ENCODE measurements at places on chromosomes 16 and 17. TPM values are rescaled to one million over a fixed set of nuclear protein-coding genes. Genes with fewer than 3 reads are reported as not detected.

The RABEP2 gene
- total RNA-seq: 40.2 TPM

DNA sequence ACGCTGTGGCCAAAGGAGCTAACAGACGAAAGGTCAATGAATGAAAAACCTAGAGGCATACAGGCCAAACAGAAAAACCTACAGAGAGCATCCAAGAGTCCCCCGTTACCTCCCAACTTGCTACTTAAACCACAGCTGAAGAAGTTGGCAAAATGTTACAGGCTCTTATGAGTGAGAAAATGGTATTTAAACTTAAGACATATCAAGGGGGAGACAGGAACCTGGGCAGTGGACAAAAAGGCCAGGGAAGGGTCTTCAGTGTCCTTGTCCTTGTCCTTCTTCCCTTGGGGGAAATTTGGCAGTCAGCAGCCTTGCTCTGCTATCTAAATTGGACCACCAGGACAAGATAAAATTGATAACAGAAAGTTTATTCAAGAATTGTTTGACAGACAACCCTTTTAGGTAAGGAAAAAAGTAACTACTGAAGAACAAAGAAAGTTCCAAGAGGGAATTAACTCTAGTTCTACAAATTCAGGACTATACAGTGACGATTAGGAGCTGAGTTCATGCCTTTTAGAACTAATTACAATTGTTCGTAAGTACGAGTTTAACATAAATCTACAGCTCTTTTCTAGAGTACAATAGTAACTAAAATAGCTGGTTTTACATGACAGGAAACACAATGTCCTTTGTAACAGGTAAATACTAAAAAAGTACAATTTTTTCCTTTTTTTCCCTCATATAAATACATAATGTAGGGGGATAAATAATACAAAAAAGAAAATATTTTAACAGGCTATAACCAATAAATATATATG is 3.8 kb upstream of the HOXB2 start:
- no peak for DNase-seq

DNA sequence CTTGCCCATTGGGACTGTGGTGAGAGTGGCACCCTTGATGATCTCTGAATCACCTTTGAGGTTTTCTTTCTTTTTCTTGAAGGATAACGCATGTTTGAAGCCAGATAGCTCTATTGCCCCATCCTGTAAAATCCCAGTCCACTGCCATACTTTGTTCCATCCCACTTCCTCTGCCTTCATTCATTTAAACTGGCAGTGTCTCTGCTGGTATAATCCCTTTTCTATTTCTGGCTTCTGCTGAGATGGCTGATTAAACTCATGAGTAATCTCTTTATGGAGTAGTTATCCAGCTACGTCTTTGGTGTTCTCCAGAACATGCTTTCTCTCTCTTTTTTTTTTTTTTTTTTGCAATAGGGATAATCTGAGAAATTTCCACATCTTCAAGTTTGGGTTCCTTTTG is 656.5 kb upstream of the SALL1 start:
- DNase-seq: no peak

DNA sequence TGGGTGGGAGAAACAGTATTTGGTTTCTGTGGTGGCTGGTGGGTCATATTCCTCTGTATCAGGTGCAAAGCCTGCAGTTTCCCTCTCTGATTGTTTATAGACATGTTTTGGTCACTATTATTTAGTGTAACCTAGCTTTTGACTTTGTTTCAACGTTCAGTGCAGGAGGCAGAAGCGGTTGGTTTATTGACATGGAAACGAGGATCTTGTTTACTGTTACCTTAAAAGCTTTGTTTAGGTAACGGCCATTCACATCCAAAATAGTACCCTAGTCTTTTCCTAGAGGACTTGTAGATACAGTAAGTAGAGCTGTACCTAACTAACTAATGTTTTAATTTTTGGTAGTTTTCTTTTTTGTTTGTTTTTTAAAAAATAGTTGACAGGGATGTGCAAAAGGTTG is 3.5 kb downstream of the MSI2 start:
- DNase-seq: no peak

- DNase-seq: no peak
Observed at GRCh38 chr17:57379895-57380434, 123.6 kb downstream of the MSI2 start.
